SK-N-DZ (cell line): ENCODE measurements at places on chromosomes 6 and 20.

DNA sequence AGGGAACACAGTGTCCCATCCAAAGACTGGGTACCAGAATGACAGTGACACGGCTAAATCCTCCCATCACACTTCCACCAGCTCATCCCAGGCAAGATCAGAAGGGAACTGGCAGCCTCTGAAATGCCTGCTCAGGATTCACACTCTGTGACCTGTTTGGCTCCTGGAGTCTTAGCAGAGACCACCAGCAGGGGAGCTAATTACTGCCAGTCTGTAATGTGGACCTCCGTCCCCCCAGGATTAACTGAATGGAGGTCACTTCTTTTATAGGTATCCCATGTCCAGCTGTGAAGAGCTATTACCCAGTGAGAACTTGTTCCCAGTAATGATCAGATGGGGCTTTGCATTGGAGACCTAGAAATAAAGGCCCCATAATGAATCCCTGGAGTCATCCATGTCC is 45.2 kb downstream of the DEFB114 start:
- DNase-seq, result no peak

DNA sequence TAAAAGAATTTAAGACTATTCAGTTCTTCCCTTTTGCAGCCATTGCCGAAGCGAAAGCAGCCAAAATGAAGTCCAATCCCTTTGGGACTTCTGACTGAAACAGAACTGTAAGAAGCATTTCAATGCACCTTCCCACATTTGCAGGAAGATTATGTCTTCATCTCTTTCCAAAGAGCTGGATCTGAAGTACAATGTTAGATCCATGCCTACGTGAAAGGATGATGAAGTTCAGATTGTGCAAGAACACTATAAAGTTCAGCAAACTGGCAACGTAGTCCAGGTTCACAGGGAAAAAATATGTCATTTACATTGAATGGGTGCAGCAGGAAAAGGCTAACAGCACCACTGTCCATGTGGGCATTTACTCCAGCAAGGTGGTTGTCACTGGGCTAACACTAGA is 6.0 kb upstream of the FILIP1 start:
- no peak for DNase-seq

DNA sequence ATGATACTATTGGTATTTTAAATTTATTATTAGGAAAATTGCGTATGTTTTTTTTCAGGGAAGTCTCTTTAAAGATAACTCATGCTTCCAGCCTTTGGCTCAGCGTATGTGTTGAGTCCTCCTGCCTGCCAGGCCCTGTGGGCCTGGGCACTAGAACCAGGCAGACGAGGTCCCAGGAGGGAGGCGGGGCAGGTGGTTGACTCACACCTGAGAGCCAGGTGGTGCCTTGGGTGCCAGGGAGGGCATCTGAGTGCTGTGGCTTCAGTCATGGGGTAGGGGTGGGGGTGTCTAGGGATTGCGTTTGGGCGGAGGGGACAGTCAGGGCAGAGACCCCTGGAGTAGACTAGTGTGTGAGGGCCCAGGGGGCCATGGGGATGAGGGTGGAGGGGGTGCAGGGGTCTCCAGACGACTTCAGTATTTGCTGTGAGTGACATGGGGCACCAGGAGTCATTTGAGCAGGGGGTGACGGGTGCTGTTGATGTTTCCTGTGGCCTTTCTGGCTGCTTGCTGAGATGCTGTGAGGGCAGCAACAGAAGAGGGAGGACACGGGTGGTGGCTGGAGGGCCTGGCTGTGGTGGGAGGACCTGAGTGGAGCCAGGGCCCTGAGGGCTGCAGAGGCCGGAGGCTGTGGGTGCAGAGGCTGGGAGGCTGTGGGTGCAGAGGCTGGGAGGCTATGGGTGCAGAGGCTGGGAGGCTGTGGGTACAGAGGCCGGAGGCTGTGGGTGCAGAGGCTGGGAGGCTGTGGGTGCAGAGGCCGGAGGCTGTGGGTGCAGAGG is 14.8 kb upstream of the ADRM1 start:
- DNase-seq, result no peak

GRCh38 chr20:8994045-8994444 is 74.8 kb upstream of the PLCB4 start:
- DNase-seq, result peak; percentile 54

- DNase-seq, result peak; percentile 32
Measured at GRCh38 chr20:51326201-51326819, 216.2 kb downstream of the NFATC2 start.

DNA sequence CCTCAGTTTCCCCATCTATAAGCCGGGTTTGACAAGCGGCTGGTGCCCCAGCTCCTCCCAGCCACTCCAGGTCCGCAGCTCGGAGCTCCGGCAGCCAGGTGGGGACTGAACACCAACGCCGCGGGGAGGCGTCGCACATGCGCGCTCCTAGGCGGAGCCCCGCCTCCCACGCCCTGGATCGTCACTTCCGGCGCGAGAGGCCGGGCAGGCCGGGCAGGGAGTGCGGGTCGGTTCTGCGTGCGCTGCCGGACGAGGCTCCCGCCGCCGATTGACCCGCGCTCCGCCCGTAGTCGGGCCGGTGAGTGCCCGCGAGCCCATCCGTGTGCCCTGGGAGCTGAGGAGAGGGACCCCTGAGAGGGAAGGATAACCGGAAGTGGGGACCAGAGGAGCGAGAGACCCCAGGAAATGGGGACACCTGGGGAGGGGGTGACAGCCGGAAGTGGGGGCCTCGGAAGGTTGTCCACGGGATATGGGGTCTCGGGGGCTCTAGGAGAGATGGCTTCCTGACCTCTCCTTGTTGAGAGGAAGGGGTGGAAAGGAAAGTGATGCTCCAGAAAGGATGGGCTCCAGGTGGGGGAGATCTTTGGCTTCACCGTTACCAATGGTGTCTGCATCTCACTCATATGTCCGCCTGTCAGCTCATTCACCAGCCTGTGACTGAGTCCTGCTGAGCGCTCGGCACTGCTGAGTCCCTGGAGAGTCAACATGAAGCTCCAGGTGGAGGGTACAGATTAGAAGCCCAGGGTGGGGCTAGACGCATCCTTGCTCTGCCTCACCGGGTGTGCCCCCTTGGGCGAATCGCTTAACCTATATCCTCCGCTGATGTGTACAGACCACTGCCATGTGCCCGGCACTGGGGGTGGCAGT is at the start of gene TTPAL:
Gene TTPAL (plus strand): TSS at position 181 of the 867 bp plus-strand sequence. CDS start 4,126 bp downstream, outside the sequence.
- peak; percentile 91 for DNase-seq

DNA sequence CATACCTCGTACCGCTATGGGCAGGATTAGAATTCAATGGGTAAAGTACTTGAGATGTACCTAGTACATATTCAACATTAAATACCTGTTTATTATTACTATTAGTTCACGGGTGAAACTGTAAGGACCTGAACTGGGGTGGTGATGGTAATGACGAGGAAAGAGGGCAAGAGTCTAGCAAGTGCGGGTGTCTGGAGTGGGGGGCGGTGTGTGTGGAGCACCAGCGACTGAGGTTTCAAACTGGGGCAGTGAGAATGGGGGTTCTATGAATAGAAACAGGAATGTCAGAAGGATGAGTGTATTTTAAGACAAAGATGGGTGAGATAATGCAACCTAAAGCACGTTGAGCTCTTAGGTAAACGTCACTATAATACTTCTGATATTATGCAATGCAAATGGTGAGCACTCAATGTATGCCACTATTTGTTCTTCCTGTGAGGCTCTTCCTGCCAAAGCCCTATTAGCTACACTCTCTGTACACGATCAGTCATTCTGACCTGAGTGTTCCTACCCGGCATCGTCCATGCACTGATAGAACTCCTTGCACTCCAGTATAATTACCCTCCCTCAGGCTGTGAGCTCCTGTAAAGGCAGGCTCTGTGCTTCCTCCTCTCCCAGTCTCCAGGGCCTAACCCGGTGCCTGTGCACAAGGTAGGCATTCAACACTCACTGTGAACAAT is 55.0 kb downstream of the ALDH5A1 start:
- no peak for DNase-seq

DNA sequence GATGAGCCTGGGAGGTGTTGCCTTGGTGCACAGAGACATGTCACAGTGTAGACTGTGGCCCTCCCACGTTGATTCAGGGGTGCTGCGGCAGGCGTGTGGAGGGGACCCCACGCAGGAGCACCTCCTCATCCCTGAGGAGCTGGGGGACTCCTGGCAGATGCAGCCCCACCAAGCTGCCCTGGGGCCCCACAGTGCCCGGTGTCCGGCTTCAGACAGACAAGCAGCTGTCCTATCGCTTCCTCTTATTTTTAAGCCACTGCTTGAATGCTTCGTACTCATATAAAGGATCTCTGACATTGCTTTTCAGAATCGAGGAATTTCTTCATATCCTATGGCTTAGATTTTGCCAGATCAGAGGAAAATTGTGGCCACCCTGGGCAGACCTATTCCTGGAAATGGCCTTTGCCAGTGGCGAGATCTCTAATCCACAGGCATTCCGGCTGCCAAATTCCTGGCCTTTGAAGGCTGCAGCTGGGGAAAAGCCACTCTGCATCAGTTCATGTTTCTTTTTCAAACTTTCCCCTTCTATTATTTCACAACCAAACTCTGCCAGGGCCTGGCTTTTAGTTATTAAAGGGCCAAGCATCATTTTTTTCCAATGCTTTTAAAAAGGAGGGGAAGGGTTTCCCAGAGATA is 337.0 kb downstream of the THBS2 start:
- no peak for DNase-seq

DNA sequence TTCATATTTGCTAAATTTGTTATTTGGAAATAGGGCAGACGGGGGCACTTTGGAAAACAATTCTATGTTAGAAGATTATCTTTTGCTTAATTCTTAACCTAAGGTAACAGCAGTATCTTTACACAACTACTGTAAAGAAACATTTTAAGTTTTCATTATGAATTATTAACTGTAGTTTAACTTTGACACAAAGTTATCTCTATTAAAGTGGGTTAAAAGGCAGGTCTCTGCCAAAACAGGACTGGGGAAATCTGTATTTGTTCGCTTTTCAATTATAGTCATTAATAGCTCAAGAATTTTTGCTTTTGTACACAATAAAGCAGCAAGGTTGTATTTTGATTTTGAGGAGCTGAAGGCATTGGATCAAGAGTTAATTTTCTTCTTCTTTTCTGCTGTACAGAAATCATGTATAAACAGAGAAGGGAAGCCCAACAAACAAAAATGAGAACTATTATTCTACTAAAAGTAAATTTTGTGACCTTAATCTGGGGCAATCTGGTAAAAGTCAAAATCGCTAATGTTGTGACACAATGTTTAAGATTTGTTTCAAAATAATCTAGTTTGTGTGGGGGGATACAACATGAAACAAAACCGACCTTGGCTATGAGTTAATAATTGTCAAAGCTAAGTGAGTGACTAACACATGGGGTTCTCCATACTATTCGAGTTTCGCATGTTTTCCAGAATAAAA is 2.9 kb downstream of the STAU1 start:
- no peak for DNase-seq

GRCh38 chr6:147604373-147604772 is 95.9 kb downstream of the SAMD5 start:
- no peak for DNase-seq
